Activated gamma-delta T cell treated with anti-CD3 and anti-CD28 coated beads, Interleukin-2, amount 50 U/mL, for 16 hours (primary cell): ENCODE measurements at places on chromosomes 4 and X.

DNA sequence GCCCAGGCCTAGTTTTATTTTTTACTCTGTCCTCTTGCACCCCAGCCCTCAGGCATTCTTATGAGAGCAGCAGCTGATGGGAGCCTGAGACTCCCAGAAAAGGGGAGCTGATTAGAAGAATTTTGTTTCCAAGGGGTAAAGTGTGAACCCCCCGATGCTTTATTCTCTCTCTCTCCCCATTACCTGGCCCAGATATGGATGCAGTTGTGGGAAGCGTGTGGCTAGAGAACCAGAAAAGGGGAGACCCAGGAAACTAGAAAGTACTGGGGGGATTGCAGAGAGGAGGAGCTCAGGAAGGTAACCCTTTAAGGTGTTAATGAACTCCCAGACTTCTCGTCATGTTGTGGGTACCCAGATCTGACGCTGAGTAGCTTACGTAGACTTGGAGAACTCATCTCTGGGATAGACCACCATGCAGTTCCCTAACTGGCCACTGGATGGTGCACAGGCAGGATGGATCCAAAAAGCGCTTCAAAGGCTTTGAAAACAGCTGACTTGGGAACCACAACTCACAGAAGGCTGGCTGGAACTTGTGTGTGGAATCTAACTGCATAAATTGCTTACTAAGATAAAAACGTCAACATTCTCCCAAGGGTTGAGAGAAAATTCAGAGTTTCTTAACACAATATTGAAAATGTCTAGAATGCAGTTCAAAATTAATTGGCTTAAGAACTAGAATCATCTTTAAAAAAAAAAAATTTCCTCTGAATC lies 64.7 kb downstream of the TBC1D14 start:
- peak; percentile 67 for DNase-seq

DNA sequence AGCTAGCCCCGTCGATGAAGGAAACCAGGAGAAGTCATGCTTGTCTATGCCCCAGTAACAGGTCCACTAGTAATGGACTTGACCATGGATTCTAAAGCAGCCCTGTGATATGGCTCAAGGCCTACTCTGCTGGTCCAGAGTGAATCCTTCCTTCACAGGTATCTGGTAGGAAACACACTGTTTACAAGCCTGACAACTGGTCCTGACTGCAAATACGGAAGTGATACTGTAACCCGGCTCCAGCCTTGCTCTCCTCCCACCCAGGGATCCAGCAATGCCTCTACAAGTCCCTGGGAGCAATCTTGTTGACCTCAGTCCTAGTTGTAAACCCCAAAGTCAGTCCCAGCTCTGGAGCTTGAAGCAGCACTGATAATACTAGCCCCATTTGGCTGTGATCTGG lies 239.2 kb upstream of the GRID2 start:
- DNase-seq, result no peak

DNA sequence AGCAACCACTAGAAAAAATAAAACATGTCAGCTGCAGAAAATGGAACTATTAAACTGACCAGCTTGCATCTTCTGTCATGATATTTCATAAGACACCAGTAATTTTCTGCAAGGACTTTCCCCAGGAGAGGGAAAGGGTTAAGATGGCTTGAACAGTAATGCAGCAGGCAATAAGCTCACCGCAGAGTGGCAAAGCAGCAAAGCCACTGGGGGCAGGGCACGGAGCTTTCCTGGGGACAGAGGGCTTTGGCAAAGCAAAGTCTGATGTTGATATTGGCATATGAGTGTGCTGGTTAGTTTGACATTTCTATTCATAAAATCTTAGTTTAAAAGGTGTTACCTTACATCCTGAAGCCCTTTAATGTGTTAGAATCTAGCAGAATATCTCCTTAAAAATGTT lies 55.1 kb upstream of the NAP1L5 start:
- no peak for DNase-seq

DNA sequence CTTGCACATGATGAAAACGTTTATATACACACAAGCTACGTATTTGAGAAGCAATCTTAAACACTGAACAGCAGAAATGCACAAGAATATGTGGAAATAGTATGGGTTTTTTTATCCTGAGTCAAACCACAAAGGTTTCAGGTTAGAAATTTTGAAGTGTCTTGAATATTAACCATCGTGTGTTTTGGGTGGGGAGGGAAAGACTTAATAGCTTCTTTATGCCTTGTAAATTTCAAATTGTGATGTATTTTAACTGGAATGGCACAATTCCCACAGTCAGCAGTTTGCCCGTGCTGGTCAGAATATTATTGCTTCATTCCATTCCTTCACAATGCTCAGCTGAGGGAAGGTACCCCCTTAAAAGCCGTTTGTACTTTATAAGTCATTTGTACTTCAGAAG lies 67.4 kb upstream of the WDR1 start:
- DNase-seq, result no peak

DNA sequence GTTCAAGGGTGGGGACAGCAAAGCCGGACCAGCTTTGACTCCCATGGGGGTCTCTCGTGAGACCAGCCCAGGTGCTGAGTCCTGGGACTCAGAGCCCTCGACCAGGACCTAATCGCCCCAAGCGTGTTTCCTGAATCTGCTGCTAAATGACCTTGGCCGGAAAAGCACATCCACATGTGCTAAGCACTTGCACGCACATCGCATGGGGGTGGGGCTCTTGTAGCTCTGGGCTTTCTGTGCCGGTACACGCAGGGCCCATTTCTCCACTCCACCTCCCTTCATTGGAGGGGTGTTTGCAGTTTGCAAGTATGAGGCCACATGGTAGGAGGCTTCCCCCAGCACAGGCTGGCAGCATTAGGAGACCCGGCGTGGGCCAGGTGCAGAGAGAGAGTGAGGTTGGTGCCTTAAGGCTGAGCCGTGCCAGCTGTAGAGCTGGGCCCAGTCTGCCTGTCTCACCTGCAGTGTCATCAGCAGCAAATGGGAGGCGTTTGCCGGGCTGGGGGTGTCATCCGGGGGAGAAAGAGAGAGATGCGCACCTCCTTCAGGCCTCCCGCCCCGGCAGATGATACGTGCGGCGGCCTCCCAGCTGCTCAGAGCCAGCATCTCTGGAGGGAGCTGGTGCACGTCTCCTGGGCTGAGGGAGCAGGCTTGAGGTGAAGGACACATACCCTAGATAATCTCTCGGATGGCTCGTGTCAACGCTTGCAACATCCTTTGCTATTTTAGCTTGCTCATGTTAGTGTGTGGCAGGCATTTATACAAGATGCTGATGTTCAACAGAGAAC lies 45.2 kb upstream of the CLCN4 start:
- peak; percentile 20 for DNase-seq

GRCh38 chr4:1366371-1367229 lies 19.6 kb downstream of the UVSSA start:
- no peak for DNase-seq
